ENCODE measurements at places on chromosomes 12 and 14.
A peak's percentile ranks its signal among the peaks of the same experiment; 100 is the strongest.

- DNase-seq: peak; percentile 9
Observed at GRCh38 chr12:29088611-29089219, 60.4 kb upstream of the FAR2 start.

- no peak for DNase-seq
Observed at GRCh38 chr12:38744041-38744440, 161.3 kb downstream of the CPNE8 start.

DNA sequence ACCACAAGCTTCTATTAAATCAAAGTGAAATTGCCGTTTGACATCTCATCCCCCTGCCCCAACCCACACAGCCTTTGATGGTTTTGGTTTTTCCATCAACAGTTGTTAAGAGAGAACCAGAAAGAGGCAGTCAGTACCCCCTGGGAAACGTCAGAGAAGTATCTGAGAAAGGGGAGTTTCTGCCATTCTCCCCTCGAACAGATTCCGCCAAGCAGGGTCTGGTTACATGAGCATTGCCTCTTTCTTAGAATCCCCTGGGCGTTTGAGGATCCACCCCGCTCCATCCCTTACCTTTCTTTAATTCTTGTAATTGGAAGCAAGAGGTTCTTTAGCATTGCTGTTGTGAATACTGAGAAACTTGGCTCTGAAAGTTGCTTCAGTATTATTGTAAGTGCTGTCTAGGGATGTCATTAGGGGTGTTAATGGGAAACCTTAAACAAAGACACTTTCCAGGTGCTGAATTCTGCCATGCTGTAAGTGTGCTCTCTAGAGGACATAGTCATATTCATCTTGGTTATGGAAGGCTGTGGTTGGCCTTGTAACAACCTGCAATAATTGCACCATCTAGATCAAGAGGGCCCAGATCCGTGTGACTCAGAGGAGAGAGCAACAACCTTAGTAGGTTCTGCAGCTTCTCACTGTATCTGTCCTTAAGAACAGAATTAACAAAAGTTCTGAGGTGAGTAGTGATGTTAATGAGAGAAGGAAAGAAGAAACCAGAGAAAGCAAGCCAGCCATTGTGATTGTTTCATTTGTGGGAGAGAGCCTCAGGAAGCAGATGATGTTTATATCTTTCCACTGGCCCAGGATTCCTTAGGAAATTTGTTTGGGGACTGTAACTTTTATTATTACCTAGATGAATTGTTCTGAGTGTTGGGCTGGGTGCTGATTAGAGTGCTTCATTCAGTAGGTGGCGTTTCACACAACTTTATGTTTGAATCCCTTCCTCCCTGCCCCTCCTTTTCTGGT lies 9.0 kb downstream of the TMBIM6 start:
- no peak for DNase-seq

- DNase-seq: no peak
Observed at GRCh38 chr12:11927286-11927935, 143.3 kb upstream of the BCL2L14 start.

DNA sequence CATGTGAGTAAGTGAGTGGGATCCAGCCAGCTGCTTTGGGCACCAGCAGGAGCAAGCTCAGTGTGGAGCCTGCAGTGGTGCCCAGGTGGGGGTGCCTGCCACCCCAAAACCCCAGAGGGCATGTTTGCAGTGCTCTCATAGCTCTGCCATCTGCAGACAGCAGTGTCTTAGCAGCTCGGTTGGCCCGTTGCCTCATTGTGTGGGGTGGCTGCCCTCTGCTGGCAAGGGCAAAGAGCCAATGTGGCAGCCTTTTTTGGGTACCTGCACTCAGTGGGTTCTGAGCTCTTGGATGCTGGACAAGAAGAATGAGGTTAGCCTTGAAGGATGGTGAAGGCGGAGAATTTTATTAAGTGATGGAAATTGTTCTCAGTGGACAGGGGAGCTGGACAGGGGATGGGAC lies 52.3 kb downstream of the NEUROD4 start:
- peak; percentile 88 for DNase-seq

DNA sequence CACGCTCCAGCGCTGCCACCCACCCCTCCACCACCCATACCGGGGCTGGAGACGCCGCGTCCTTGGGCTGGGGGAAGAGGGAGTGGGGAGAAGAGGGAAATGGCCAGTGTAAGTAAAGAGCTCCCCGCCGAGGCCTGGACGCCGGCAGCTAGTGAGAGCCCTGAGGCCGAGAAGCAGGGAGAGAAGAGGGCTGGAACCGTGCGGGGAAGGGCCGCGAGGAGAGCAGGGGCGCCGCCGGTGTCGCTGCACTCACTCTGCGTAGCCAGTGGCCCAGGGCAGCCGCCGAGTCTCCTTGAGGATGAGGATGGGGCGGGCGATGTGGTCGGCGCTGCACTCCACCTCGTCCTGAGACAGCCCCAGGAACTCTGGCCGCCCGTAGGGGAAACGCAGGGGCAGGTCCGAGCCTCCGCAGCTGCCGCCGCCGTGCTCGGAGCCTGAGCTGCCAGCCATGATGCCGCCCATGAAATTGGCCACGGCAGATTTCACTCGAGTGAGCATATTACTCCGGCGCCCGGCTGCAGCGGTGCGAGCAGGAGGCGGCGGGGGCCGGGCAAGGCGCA lies 631 bp downstream of the PPM1H start:
- peak; percentile 32 for DNase-seq

GRCh38 chr14:74593241-74593953 lies 18.6 kb downstream of the LTBP2 start:
- no peak for DNase-seq

- no peak for DNase-seq
Observed at GRCh38 chr14:77607741-77608302, 8.6 kb downstream of the SPTLC2 start.

DNA sequence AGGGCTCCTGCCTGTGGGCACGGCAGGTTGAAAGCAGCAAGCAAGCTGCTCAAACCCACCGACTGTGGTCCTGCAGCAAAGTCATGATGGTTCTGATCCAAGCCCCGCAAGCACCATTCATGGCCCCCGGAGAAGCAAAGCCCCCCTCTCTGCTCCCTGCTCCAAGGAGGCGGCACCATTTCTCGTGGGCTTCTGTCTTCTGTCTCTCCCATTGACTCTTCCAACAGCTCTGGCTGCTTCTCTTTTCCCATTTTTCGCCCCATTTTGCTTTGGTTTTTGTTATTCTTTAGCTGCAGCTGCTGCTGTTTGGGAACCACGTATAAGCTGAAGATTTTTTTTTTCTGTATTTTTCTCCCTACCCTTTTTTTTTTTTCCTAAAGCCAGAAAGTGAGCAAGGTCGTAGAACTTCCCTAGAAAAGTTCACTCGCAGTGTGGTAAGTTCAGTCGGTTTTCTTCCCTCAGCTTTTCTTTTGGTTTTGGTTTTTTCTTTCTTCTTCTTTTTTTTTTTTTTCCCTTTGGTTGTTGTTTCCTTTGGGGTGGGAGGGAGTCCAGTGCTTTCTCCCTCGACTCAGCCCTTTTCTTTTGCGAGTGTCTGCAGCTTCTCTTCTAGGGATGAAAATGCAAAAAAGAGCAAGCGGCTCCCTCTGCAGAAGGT lies 354.1 kb downstream of the DPF3 start:
- no peak for DNase-seq

- no peak for DNase-seq
Observed at GRCh38 chr12:4734625-4735340, 14.6 kb downstream of the GALNT8 start.

DNA sequence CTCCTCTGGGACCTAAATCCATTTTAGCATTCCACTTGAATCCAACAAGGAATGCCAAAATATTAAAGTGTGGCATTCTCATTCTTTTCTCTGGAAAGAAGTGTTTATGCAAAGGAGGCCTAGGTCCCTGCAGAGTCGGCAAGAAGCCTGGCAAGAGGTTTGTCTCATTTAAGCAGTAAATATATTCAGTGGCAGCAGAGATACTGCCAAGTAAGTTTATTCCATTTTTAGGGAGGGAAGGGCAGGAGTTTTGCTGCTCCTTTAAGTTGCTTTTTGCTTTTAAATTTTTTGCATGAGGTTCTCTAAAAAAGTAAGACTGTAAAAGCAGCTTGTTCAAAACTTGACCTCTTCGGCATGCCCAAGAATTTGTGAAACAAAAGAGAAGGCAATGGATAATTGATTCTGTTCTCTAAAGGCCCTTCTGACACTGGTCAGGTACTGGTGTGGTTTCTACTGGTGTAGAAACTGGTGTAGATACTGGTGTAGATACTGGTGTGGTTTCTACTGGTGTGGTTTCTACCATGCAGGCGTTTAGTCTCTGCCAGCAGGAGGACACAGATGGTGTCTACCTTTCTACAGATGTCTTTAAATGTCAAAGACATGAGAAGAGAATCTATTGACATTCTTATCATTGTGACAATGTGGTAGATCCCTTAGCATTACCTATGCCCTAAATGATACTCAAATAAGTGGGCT lies 107.3 kb downstream of the SAMD4A start:
- DNase-seq: no peak

GRCh38 chr12:65330331-65330730 lies 51.8 kb downstream of the MSRB3 start:
- DNase-seq: no peak

- DNase-seq: no peak
Observed at GRCh38 chr12:56115329-56115728, 1.1 kb upstream of the RPL41 start.

DNA sequence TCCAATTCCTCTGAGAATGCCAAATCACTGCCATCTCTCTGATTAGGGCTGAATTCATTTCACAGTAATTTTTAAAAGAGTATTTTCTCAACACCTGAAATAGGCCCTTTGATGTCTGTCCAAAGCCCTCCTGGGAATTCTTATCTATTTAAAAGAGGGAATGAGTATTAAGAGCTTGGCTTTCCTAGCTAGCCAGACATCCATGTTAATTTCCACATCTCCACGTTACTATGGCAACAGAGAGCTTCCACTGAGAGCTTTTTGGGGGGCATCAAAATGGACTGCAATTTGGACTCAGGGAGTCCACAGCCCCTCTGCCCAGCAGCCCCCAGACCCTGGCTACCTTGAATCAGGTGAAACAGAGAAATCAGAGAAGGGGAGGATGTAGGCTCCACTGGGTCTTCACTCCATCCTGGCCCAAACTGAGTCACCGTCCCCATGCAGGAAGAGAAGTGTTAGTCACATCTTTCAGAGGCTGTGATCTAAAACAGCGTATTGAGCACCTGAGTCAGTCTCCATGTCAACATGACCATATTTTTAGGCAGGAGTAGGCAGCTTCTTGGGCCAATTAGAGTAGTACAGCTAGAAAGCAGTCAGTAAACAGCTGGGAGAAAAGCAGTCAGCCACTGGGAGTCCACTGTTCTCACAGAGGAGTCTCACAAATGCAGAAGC lies 7.0 kb upstream of the FICD start:
- DNase-seq: no peak

GRCh38 chr12:124335426-124336183 lies 40.7 kb downstream of the RFLNA start:
- DNase-seq: no peak

DNA sequence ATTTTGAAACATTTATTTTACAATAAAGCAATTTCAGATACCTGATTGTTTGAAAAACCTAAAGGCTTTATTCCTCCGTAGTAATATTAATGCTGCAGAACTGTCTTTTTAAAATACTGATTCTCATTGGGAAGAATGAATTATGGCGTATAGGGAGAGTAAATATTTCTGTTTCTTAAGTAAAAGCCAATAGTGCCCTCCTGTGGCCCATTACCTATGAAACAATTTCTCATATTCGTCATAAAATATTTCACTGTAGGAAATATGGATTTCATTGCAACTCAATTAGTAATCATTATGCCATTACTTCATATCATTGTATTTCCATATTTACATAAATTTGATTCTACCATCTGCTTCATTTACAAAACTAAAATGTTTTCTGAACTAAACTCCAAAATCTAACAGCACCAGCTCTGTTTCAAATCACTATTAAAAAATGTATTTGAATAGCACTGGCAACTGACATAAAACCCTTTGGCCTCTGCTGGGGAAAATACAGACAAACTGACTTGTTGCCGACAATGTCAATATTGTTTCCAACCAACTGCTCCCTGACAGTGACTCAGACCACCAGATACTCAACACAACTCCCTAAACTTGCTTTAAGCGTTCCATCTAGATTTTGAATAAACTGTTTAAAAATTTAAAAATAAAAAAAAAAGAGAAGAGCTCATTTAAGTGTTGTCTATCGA lies 290.3 kb downstream of the NAV3 start:
- DNase-seq: no peak

DNA sequence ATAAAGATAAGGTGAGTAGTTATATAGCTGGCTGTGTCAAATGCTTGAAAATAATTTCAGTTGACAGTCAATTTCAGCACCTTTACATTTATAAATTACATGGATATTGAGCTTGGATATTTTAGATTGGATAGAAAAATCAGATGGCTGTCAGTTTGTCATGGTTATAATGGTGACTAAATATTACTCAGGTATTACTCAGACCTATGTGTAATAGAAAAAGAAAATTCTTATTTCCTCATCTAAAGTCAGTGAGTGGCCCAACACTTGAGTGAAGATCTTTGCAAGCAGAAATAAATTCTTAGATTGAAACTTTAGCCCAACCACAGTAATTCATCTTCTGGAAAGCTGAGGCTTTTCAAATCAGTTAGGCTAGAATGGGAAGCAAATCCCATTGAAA lies 354.4 kb downstream of the NAV3 start:
- DNase-seq: no peak

- no peak for DNase-seq
Observed at GRCh38 chr12:124059752-124060151, 86.7 kb downstream of the ZNF664 start.

- DNase-seq: no peak
Observed at GRCh38 chr12:27179400-27180214, 64.5 kb upstream of the STK38L start.

GRCh38 chr12:25811656-25812126 lies 146.8 kb upstream of the RASSF8 start:
- DNase-seq: no peak

DNA sequence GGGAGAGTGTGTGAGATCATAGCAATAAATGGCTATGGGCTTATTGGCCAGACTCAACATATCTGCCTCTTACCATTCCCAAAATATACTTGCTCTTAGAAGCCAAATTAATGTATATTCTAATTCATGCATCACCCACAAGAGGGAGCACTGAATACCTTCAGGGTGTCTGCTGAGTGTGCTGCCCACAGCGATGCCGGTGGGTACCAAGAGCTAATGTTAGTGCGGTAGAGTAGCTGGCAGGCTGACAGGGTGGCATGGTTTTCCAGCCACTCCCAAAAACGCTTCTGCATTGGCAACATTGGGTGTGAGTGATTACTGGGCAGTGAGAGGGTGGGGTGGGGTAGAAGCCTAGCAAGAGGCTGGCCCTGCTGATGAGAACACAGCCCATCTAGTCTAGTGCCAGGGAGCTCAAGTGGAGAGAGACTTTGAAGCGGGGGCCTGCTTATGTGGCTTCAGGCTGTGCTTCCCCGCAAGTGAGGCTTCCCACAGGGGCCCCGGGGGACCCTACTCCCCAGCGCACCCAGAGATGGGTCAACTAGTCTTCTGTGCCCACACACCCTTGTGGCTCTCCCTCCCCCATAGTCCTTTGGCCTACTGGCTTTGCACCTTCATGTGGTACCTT lies 9.2 kb upstream of the PLEKHD1 start:
- DNase-seq: peak; percentile 44

DNA sequence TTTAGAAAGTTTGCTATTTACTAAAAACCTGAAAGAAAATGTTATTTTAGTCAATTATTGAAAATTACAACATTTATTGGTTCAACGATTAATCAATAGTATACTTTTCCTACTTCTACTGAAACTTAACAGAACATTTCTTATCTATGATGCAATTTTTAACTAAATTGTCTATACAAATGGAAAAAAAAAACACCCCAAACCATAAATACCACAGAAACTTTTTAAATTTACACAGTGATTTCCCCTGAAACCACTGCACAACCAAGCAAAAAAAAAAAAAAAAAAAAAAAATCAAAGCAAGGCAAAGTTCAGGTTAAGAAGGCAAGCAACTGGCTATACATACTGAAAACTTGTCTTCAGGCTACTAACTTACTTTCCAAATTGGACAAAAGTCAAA lies 71.9 kb upstream of the POC1B start:
- no peak for DNase-seq

GRCh38 chr12:19909418-19909817 lies 458.9 kb upstream of the PDE3A start:
- no peak for DNase-seq
